ENCODE measurements at places on chromosomes 6 and 20.

DNA sequence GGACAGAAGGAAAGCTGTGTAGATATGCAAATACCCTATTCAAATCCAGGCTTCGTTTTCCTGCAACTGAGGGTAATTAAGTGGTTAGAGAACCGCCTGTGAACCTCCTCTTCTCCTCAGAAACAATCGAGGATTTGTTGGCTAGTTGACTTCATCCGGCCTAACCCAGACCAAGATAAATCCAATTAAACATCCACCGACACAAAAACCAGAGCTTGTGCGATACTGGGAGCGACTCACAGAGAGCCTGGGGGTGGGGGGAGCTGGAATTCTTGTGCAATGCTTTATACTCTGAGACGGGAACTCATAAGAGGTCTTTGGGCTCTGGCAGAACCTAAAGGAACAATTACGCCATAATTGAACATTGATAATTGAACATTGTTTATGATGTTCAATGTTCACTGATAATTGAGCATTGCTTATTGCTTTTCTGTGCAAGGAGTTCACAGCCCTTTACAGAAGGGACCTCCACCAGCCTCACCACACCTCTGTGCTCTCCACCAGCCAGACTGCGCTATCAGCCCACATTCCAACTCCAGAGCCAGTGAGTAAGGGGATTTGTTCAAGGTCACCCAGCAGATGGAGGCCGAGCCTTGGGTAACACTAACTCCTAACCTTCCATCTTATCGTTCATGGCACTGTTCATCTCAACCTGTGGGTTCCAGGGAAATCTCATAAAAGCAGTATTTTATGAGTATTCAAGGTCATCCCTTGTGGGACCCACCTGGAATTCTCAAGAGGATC is 429.6 kb upstream of the JARID2 start:
- no peak for DNase-seq

- DNase-seq: no peak
Observed at GRCh38 chr6:71402096-71402495, 113.5 kb downstream of the OGFRL1 start.

GRCh38 chr6:124800222-124800621 is 162.0 kb upstream of the RNF217 start:
- no peak for DNase-seq

DNA sequence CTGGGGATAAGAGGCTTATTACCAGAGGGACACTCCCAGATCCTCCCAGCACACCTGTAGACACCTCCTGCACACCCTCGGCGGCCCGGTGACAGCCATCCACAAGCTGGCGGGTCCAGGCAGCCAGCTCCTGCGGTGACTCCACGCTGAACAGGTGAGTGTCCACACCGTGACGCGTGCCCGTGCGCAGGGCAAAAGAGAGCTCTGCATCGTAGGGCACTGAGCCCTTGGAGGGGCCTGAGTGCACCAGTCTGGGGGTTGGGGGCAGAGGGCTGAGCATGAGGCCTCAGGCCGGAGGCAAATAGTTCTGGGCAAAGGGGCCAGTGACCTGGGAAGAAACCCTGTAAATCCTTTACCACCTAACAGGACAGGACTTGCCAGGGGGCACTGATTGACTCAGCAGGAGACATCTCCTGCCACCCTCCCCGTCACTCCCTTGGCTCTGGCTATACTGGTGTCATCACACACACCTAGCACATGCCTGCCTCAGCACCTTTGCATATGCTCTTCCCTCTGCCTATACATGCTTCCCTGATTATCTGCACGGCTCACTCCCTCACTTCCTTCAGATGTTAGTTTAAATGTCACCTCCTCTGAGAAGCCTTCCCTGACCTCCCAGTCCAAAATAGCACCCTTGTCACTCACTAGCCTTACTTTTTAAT is 8.9 kb upstream of the CDK5RAP1 start:
- DNase-seq: no peak

- no peak for DNase-seq
Observed at GRCh38 chr6:84280030-84280429, 52.6 kb upstream of the CEP162 start.
